Caki2 (cell line): ENCODE measurements at places on chromosomes 13 and 19.

- no peak for DNase-seq
Observed at GRCh38 chr13:43222086-43222485, 198.7 kb downstream of the DNAJC15 start.

DNA sequence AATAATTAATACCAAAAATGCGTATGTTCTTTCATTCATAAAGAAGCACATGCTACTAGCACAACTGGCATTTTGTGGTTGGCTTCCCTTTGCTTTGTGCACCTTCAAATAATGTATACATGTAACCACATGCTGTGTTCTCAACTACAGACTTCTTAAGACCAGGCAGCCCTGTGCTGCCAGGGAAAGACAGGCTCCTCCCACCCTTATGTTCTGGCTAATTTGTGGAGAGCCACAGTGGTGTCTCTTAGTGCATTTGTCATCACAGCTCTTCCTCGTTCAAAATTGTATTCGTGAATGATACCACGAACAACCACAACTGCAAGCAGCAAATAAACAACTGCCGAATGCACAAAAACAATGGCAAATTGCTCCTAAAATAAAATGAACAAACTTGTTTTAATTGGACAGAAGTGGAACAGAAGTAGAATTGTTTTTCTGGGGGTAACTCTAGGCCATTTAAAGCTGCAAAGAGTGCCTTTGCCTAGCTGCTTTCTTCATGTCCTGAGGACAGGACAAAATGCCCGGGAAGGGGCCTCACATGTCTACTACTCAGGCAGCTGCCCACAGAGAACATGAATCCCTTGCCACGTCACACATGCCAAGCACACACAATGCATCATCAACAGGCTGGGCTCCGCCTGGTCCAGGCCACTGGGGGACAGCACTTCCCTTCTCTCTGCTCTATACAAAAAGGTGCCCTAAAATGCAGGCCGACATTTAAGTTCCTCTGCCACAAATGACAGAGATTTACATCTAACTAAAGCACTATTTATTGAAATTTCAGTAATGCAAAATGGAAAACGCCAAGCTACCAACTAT lies 21.7 kb downstream of the IRS2 start:
- DNase-seq = no peak

GRCh38 chr13:41767801-41768200 lies 193.1 kb downstream of the VWA8 start:
- no peak for DNase-seq

DNA sequence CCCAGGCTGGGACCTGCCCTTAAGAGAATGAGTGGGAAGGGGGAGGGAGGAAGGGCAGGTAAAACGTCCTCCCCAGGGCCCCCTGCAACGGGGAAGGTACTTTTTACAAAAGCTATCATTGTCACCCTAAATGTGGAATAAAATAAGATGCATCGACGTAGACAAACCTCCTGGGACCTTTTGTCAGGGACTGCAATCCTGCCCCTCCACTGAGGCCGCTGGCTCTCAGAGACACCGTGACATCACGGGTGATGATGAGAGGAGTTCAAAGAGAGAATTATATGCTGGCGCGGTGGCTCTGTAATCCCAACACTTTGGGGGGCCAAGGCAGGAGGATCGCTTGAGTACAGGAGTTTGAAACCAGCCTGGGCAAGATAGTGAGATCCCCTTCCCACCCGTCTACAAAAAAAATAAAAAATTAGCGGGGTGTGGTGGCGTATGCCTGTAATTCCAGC lies 1.8 kb upstream of the MYBPC2 start:
- no peak for DNase-seq

DNA sequence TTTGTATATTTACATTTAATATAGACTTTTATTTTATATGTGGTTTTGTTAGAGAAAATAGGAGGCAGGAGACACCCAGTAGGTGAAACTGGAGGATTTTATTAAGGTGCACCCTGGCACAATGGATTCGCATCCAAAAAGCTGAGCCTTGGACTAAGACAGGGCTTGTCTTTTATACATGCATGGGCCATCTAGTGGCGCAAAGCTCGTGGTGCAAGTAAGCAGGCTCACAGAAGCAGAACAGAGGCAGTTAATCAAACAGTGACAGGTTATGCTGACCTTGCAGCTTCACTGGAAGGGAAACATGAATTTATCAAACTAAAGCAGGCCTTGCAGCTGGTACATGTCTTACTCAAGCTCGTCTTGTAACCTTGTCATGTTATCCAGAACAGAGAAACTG lies 58.8 kb upstream of the ZNF681 start:
- DNase-seq = peak; percentile 18

DNA sequence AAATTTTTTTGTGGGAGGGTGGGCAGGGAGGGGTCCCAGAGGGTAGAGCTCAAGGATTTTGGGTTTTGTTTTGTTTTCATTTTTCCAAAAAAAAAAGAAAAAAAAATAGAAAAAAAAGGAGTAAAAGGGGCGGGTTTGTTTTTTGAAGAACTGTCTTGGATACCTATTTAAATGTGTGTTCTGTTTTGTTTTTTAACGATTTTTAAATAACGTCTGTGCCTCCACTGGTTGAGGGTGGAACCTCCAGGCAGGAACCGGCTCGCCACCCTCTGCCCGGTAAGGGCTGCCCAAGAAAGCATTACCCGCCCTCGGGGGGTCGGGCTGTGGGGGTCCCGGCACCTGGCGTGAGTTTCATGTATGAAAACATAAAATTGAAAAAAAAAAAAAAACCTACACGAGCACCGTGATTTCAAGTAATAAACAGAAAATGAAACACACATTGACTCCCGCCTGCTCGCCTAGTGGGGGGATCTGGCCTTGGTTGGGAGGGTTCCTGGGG lies 10.4 kb downstream of the MIDN start:
- DNase-seq = no peak

- no peak for DNase-seq
Observed at GRCh38 chr13:98514288-98514687, 62.6 kb downstream of the STK24 start.

DNA sequence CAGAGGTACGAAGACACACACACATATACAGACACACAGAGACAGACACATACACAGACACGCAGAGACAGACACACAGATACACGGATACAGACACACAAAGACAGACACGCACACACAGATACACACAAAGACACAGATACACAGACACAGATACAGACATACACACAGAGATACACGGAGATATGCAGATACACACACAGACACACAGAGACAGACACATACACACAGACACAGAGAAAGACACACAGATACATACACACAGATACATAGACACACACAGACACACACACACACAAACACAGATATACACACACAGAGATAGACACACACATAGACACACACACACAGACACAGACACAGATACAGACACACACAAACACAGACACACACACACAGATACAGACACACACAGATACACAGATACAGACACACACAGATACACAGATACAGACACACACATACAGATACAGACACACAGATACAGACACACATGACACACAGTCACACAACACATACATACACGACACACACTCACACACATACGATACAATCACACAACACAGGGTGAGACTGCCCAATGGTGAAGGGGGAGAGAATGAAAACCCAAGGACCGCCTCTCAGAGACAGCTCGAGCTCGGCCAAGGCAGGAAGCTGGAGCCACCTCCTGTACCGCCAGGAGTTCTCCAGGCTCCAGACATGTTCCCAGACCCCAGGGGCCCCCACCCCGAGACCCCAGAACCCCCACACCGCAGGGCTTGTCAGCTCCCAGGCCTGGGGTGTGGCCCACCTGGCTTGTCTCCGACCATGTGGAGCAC lies 8.8 kb upstream of the CCER2 start:
- DNase-seq = no peak

DNA sequence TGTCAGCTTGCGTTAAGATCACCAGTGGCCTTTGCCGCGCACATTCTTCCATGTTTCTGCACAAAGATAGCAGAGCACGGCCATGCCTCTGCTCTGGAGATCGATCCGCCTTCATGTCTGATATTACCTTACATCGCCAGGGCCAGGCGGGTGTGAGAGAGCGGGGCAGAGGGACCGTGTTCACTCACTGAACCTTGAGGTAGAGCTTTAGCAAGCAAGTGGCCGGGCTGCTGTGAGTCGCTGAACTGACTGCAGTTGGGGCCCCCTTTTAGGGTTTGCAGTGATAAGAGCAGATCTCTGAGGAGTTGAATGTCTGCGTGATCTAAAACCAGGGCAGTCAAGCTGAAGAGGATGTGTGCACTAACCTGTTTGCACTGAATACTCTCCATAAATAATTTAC lies 275.4 kb upstream of the OBI1 start:
- no peak for DNase-seq

DNA sequence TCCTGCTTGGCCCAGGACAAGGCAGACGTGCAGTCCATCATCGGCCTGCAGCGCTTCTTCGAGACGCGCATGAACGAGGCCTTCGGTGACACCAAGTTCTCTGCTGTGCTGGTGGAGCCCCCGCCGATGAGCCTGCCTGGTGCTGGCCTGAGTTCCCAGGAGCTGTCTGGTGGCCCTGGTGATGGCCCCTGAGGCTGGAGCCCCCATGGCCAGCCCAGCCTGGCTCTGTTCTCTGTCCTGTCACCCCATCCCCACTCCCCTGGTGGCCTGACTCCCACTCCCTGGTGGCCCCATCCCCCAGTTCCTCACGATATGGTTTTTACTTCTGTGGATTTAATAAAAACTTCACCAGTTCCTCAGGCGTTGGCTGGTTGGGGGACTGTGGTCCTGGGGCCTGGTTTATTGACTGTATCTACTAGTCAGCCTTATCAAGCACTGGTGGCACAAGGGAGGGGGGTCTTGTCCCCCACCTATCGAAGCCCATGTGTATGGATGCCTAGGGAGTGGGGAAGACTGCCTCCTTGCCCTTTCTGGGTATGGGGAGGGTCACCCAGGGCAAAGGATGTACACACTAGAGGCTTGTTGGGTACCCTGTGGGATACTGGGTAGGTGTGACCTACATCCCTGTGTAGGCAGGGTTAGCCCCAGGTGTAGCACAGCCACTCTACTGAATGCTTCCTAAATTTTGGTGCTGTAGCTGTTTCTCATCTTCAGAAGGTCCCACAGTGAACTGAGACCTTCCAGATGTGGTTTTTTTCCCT lies 4.4 kb downstream of the CHMP2A start:
- DNase-seq = no peak

GRCh38 chr13:37544995-37545394 lies 53.6 kb downstream of the POSTN start:
- no peak for DNase-seq

GRCh38 chr13:109870274-109870673 lies 83.9 kb upstream of the IRS2 start:
- no peak for DNase-seq

- DNase-seq = peak; percentile 99
Observed at GRCh38 chr19:13633109-13633508, 126.8 kb upstream of the CACNA1A start.

GRCh38 chr13:40024204-40024966 lies 368.9 kb downstream of the COG6 start:
- DNase-seq = no peak

DNA sequence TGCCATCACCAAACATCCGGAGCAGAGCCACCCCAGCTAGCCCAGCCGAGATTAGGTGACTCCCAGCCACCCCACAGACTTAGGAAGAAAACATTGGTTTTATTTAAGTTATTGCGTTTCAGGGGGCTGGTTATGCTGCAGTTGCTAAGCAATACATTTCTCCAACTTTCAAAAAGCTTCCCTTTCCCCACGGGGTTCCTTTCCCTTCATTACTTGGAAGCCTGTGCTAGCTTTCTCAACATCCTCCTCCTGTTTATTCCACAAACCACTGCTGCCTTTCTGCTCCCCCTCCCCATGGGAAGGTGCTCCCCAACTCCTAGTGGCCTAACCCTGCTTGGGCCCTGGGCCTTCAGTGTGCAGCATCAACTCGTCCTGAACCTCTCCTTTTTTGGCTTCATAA lies 52.6 kb downstream of the CDADC1 start:
- DNase-seq = no peak

- no peak for DNase-seq
Observed at GRCh38 chr19:33216198-33216830, 9.3 kb downstream of the SLC7A10 start.

- DNase-seq = no peak
Observed at GRCh38 chr19:19134687-19135158, 3.6 kb downstream of the TMEM161A start.

- DNase-seq = peak; percentile 33
Observed at GRCh38 chr19:42081584-42082203, 5.7 kb downstream of the ZNF574 start.

GRCh38 chr19:4916292-4917082 lies 7.2 kb downstream of the UHRF1 start:
- no peak for DNase-seq

DNA sequence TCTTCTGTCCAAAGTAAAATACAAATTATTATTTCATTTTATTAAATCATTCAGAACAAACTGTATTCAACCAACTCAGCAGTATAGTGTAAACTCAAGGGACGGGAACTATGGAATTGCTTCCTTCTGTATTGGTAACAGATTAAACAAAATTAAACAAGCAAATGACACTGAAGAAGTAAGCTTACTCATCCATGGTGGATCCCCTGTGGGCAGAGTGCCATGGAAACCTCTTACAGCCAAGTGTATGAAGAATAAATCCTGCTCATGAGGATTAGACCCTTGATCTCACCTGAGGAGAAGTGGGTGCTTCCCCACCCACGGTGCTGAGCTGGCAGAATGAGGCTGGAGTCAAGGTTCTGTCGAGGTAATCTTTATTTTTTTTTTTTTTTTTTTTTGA lies 18.0 kb upstream of the RFXAP start:
- DNase-seq = peak; percentile 70

- peak; percentile 49 for DNase-seq
Observed at GRCh38 chr13:80334597-80335260, 6.2 kb downstream of the SPRY2 start.

DNA sequence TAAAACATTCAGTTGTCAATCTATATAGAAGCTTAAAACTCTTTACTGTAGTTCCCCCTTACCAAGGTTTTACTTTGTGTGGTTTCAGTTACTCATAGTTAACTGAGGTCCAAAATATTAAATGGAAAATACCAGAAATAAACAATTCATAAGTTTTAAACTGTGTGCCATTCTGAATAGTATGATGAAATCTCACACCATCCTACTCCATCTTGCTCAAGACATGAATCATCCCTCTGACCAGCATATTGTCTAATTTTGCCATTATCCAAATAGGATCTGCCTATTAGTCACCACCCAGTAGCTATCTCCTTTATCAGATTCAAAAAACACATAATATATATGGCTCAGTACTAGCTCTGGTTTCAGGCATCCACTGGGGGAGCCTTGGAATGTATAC lies 22.4 kb downstream of the ZNF571 start:
- DNase-seq = no peak

DNA sequence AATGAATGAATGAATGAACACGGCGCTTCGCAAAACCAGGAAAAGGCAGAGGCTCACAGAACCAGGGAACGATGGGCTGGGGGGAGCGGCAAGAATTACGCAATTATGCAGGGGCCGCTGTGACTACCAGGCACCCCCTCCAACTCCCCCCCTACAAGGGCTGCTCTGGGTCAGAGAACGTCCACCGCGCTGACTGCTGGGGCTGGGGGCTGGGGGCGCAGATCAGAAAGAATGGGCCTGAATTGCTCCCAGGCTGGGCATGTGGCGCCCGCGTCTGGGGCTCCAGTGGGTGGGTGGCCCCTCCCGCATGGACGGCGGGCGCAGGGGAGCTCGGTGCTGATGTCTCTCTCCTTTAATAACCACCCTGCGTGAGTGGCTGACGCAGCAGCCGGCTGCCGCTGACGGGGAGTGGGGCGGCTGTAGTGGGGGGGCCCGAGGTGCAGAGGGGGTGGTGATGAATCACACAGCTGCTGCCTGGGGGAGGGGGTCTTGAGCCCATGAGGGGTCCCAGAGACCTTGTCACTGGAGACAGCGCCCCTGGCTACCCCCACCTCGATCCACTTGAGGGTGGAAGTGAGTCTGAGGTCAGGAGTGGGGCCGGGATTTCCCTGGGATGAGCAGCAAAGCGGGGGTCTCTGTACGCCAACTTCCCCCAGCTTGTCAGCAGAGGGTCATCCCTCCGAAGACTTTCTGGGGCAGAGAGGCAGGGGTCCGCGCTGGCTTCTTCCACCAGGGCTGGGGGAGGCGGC lies 1.5 kb upstream of the CIRBP start:
- DNase-seq = no peak
